ENCODE measurements at places on chromosomes 5 and 9. TPM values are rescaled to one million over a fixed set of nuclear protein-coding genes. Genes with fewer than 3 reads are reported as not detected.

GRCh38 chr5:169650701-169651331 is 13.7 kb downstream of the DOCK2 start:
- DNase-seq, result peak; percentile 64

DNA sequence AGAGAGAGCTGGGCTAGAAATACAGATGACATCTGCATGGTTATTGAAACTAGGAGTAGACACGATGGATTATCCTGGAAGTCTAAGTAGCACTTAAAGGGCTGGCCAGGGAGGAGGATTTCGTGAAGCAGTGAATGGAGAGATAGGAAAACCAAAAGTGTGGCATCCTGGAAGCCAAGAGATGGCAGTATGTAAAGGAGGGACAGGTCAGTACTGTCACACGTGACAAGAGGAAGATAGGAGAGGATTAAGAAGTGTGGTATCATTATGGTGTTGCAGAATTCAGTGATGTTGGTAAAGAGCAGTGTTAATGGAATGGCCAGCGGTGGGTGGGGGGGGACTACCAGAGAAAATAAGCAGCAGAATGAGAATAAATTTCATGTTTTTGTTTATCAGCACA is 11.7 kb downstream of the RAD23B start:
- DNase-seq, result no peak

DNA sequence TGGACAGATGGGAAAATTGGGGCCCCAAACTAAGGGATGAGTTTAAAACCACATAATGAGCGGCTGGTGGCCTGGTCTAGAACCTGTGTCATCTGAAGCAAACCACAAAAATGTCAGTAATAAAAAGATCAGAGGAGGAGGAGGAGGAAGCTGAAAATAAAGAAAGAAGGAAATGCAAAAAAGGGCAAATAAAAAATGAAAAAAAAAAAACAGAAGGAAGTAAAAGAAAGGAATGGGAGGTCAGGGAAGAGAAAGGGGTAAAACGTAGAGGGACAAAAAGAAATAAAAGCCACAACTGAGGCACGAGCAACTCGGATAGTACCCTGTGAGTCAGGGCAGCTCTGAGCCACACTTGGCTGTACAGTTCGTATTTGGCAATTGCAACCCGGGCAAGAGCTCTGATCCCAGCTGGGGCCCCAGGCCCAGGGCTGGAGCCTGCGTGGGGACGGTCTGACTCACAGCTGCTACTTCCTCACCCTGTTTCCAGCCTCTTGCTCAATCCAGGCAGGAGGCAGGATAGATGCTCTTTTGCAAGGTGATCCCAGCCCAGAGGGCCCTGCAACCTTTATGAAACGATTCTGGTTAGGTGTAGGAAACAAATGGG is 137.9 kb upstream of the TRIM32 start:
- DNase-seq, result peak; percentile 96

GRCh38 chr9:17075758-17076485 is 58.9 kb upstream of the CNTLN start:
- DNase-seq, result no peak

DNA sequence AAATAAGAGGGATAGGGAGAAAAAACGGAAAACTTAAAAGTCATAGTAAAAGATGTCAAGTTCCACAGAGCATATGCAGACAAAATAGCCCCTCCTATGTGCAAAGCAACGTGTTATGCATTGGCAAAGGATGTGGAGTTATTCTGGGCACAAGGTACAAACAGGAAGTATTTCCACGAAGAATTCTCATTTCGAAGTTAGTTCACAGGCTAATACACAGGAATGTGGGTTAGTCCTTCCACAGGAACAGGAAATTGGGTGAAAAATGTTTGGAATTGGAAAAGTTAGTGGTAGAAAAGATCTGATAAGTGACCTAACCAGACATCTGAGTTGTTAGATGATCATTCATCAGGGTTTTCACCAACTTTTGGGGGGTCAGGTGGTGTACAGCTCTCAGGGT is 326.6 kb downstream of the EBF1 start:
- no peak for DNase-seq

GRCh38 chr5:177453852-177454396 is 7.3 kb downstream of the PRR7 start:
- no peak for DNase-seq

The ECSCR gene
- total RNA-seq, result not detected

The CCDC112 gene
- total RNA-seq, result 4.5 TPM

Measured in bronchial epithelial cell (primary cell).